ENCODE measurements at places on chromosomes 13 and 19. TPM values are rescaled to one million over a fixed set of nuclear protein-coding genes. Genes with fewer than 3 reads are reported as not detected.

The POGLUT2 gene
- total RNA-seq, result 7.2 TPM

The LAIR1 gene
- not detected for total RNA-seq

The C19orf81 gene
- not detected for total RNA-seq

The S1PR4 gene
- 0.16 TPM for total RNA-seq

The DCLK1 gene
- not detected for total RNA-seq

The SLITRK1 gene
- not detected for total RNA-seq

The TSHZ3 gene
- 4.1 TPM for total RNA-seq

The VSTM2B gene
- total RNA-seq, result not detected

The KLC3 gene
- total RNA-seq, result 49.6 TPM

The MTUS2 gene
- not detected for total RNA-seq

The EXOC3L2 gene
- 0.38 TPM for total RNA-seq

The TMEM221 gene
- total RNA-seq, result not detected

The NUMBL gene
- 6.9 TPM for total RNA-seq

The ZNF579 gene
- total RNA-seq, result 4.7 TPM

The TMPRSS9 gene
- not detected for total RNA-seq

The SERPINE3 gene
- total RNA-seq, result 0.04 TPM

The SYDE1 gene
- 16.1 TPM for total RNA-seq

The CD209 gene
- total RNA-seq, result not detected

The MEIS3 gene
- total RNA-seq, result 0.80 TPM

The GIPC3 gene
- total RNA-seq, result not detected

The IZUMO2 gene
- not detected for total RNA-seq

The TMEM259 gene
- total RNA-seq, result 142 TPM

The LILRA1 gene
- total RNA-seq, result not detected

The LINGO3 gene
- total RNA-seq, result not detected

The CRLF1 gene
- total RNA-seq, result 0.31 TPM

The F7 gene
- not detected for total RNA-seq

The CYP2A13 gene
- not detected for total RNA-seq
